ENCODE measurements at places on chromosomes 16 and 17. TPM values are rescaled to one million over a fixed set of nuclear protein-coding genes. Genes with fewer than 3 reads are reported as not detected.

DNA sequence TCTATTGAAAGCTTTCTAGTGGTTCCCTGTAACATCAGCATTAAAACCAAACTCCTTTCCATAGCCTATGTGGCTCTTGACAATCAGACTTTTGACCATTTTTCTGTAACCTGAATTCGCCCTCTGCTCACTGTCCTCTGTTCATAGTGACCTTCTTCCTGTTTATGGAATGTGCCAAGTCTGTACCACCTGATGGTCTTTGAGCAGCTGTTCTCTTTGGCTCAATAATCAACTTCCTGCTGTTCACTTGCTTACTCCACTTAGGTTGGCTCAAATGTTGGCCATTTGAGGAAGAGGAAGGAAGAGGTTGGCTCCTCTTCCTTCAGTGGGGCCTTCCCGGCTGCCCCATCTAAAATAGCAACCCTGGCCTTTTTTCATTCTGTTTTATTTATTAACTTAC, 251.5 kb downstream of the CA10 start:
- DNase-seq, result no peak

FAM20A gene
- 2.0 TPM for total RNA-seq

IL32 gene
- 3.5 TPM for total RNA-seq

DNA sequence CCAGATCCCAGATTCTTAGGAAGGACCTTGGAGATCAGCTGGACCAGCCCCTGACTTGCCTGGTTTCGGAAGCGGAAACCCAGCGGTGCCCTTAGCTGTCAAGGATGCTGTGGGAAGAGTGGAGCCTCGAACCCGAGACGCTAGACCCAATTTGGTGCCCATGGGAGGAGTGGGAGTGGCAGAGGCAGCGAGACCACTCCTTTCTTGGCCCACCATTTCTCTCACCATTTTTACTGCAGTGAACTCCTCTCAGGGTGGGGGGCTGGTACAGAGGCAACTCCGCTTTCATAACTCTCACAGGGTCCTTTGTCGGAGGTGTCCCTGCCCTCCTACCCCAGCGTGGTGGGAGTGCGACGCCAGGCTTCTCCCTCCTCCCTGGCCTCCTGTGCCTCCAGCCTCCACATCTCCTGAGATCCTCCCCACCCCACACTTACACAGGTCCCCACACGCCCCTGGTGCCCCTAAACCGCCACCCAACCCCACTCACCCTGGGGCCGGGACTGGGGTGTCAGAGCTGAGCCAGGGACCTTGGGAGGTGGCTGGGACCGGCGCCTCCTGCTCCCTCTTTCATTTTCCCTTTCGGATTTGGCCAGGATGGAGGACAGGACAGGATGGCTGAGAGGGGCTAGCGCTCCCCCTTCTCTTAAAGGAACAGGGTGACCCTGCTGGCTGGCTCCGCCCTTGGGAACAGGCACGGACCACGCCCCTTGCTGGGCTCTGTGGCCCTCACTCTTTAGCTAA, at the start of gene GJD3:
TSS of gene GJD3 (minus strand) at position 617 of the 741 bp plus-strand sequence. CDS start 922 bp downstream, outside the sequence.
- peak; percentile 71 for DNase-seq

DNA sequence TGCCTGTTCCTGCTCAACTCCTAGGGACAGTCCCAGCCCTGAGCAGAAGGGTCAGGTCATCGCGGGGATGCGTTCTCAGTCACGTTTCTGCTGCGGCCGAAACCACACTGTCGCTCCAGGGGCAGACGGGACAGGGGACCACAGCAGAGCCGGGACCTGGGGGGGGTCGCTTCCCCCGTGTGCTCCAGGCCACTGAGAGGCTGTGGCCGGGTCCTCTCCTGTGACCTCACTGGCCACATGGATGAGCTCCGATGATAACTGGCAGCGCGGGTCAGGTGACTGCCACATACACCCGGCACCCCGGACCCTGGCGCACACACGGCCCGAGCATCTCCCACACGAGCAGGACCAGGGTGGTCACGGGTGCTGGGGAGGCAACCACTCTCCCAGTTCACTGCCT, 12.8 kb downstream of the GNPTG start:
- no peak for DNase-seq

GRCh38 chr16:87956365-87957231, 5.4 kb downstream of the BANP start:
- DNase-seq, result no peak

SPN gene
- 2.3 TPM for total RNA-seq

GLP2R gene
- total RNA-seq, result not detected

PHKG2 gene
- 50.5 TPM for total RNA-seq

GRCh38 chr16:51180719-51181502, 29.8 kb upstream of the SALL1 start:
- no peak for DNase-seq

- no peak for DNase-seq
Measured at GRCh38 chr17:41537990-41538389, 9.9 kb upstream of the KRT19 start.

CAVIN1 gene
- 24.6 TPM for total RNA-seq

TBC1D3H gene
- total RNA-seq, result not detected

KRT9 gene
- not detected for total RNA-seq

CTRB1 gene
- 5.7 TPM for total RNA-seq

- DNase-seq, result no peak
Measured at GRCh38 chr17:74342224-74342623, 16.2 kb downstream of the KIF19 start.

- DNase-seq, result no peak
Measured at GRCh38 chr16:59058250-59058649, 324.1 kb upstream of the GOT2 start.

DNA sequence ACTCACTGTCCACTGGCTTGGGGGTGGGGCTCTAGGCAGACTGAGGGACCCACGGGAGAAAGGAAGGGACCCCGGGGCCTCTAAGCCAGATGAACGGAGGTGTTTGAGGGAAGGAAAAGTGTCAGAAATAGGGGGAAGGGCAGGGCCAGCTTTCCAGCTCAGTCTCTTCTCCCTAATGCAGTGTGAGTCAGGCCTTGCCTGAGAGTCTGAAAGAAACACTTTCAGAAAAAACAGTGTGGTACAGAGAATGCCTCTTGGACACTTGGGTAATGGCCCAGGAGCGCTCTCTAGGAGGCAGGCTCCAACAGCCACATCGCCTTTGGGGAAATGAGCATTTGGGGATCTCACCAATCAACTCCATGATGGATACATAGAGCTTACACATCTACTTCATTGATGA, 46.9 kb downstream of the NDEL1 start:
- DNase-seq, result no peak

Data from WTC11 (cell line).